CD4-positive, alpha-beta T cell treated with Interleukin-17A for 4 hours (primary cell): ENCODE measurements at places on chromosomes 6 and 20.

- no peak for DNase-seq
These were observed 174.8 kb upstream of the SUPT3H start for GRCh38 chr6:45552536-45552935.

DNA sequence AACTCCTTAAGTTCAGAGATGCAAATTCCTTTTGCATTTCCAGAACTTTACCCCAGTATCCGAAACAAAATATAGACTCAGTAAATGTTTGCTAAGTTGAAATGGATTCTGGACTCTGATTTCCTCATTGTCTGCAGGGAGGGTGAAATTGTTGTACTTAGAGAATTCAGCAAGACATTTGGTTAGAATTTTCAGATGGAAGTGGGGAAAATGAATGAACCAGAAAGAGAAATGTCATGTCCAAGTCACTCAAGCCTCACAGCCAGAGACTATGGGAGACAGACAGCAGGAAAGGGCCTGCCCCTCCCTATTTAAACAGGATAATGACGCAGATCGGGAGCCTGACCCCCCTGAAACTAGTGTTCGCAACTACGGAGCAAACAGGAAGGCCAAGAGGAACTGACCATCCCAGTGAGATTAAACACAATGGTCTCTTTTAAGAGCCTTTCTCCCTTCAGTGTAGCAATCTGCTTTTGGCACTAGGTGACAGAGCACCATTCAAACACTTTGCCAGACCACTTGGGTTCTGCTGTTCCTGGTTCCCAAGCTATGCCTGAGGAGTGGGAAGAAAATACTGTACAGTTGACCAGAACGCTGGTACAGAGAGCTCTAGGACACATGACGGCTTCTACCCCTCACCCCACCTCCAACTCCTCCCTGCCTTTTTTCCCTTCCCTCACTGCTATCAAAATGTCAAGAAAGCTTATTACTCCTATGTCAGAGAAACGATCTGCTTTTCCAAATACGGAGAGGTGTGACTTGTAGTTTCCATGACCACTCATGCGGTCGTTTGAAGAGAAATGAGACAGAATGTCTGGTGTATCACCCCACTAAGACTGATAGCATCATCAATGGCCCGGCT lies 13.7 kb downstream of the NEDD9 start:
- DNase-seq: no peak

- peak; percentile 36 for DNase-seq
These were observed 124.1 kb upstream of the RPS6KA2 start for GRCh38 chr6:166751051-166751595.

- DNase-seq: no peak
These were observed 316.9 kb upstream of the PRDM1 start for GRCh38 chr6:105769197-105769596.

- DNase-seq: no peak
These were observed 67.3 kb downstream of the NPEPL1 start for GRCh38 chr20:58759947-58760346.

- no peak for DNase-seq
These were observed 2.0 kb downstream of the DOK5 start for GRCh38 chr20:54477191-54477955.

DNA sequence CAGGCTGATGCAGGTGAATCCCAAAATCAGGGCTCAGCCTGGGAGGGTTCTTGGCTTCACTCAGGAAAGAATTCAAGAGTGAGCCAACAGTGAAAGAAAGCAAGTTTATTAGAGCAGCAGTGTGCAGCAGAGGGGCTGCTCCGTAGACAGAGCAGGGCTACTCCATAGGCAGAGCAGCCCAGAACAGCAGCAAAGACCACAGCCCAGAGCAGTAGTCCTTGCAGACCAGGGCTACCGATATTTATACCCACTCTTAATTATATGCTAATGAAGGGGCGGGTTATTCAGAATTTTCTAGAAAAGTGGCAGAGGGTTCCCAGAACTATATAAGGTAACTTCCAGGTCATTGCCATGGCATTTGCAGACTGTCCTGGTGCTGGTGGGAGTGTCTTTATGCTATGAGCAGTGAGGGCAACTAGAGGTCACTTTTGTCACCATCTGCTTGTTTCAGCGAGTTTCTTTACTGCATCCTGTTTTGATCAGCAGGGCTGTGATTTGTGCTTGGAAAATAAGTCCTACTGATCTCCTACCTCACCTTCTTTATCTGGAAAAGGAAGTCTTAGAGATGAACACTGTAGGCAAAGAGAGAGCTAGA lies 39.8 kb upstream of the PTPN1 start:
- no peak for DNase-seq

DNA sequence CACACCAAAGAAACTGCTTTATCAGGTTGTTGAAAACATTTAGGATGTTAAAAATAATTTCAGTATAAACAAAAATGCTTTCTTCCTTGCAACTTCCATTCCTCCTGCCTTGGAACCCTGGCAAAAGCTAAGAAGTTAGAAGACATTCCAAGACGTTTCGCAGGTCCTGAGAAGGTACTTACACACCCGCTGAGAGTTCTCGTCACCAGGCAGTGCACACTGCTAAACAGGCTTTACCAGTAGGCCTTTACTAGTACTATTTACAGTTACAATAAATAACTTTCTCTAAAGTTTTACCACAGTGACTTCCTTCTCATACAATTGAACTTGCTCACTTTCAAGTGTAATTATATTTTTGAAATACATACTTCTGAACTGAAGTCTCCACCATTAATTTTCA lies 81.4 kb upstream of the RPS6KA2 start:
- no peak for DNase-seq

DNA sequence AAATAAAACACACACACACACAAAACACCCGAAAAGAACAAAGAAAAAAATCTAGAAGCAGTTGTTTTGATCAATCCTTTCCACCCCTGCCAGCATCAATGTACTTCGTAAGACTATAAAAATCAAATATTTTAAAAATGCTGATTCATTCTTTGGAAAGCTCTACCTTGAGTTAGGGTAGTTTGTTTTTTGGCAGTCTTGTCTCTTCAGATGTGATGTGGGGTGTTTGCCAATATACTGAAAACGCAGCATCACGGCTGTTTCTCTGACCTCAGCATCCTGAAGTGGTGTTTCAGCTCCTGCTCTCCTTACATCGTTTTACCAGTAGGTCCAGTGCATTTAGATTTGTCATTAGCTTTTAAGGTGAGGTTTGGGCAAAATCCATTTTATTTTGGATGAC lies 526.0 kb downstream of the UTRN start:
- DNase-seq: no peak

GRCh38 chr20:36540551-36541211 lies 638 bp upstream of the MYL9 start:
- DNase-seq: no peak

DNA sequence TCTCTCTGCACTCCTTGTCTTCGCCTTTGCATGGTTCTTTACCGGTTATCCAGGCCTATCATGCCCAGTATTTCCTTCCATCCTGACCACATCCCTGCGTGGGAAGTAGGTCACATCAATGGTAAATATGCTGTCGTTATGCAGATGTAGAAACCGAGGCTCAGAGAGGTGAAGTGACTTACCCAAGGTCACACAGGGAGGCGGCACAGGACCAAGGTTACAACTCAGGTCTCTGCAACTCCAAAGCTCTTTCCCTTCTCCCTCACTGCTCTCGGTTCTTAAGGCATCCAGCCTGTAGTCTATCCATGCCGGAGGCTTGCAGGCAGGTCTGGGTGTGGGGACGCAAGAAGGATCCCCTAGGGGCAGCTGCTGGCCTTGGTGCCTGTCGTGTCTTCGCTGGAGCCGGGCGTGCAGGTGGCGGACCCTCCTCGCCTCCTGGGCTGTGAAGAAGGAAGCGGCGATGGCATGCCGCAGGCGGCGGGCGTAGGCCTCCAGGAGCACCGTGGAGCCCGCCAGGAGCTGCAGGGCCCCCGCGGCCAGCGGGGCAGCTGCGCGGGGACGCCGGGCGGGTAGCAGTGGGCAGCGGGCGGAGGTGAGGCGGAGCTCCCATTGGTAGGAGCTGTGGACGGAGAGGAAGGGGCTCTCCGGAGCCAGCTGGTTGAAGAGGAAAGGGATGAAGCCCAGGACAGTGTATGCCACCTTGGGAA lies 9.1 kb downstream of the OCSTAMP start:
- DNase-seq: no peak

DNA sequence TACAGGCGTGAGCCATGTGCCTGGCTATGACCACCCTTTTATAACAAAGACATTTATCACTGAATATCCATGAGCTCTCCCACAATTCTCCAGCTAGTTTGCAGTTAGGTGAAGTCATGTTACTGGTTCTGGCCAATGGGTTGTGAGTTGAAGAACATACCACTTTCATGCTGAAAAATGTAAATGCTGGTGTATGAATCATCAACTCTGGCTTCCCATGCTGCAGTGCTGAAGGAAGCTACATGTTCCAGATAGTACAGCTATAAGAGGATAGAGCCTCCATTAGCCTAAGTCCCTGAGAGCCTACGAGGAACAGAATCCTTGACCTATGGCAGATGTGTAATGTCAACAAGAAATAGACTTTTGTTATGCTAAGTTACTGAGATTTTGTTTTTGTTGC lies 180.4 kb downstream of the BTBD9 start:
- no peak for DNase-seq
